ENCODE measurements at places on chromosomes 7 and 10.

DNA sequence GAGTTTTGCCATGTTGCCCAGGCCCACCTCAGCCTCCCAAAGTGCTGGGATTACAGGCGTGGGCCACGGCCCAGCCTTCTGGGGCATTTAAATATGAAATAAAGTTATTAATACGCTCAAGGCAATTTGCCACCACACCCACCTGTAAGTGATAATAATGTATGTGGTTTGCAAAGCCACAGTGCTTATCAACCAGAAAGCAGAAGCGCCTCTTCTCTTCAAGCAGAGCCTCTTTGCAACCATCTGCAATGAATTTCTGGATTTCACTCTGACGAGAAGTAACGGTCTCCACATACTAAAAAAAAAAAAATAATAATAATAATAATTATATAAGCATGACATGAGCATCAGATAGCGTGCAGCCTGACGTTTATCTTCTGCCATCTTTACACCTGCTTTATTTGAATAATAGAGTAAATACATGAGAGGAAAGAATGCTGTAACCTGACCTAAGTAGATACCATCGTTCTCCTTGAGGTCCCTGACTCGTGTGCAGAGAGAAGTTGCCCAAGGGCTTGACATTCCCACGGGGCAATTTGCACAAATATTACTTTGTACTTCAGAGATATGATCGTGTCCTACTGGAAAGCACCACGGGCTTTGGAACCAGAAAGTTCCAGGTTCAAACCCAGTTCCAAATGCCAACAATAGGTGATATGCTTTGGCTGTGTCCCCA lies 34.0 kb downstream of the BRI3 start:
- no peak for DNase-seq

DNA sequence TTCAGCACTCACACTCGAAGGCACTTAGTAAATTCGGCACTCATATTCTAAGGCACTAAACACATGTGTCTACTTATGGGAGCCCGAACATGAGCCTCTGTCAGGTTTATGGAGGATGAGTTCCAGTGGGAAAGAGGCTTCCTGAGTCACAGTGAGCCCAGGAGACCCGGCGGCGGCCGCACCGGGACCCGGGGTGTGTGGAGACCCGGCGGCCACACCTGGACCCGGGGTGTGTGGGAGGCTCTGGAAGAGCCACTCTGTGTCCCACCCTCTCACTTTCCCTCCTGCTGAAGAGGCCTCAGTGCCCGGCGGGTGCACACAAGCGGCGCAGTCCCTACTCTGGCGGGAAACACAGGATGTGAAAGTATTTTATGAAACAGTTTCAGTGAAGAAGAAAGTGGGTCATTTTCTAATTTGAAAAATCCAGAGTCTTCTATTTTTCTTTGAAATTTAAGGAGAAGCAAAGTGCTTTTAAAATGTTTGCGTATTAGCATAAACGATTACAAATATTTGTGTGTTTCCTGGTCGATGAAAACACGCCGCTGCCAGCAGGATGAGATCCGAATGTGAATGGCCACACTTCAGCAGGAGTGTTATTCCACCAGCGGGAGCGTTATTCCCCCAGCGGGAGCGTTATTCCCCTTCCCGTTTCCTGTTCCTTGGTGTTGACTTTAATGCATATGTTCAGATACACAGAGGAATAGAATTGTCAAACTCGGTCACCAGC lies 625.1 kb downstream of the DNAJB6 start:
- no peak for DNase-seq

DNA sequence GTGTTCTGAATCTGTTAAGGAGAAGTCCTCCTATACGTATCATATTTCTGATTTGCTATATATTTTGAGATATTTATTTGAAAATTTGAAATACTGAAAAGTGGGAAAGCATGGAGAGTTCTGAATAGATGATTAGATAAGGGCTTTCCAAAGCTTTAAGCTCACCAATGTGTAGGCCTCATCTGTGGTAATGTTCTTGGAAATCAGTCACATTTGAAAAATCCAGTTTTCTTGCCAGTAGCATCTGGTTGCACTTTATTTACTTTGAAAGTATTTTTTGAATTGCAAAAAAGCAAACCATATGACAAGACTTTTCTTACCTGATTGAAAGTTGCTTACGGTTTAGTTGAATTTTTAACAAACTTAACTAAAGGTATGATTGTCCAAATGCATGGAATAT lies 21.7 kb downstream of the ADD3 start:
- DNase-seq = no peak

DNA sequence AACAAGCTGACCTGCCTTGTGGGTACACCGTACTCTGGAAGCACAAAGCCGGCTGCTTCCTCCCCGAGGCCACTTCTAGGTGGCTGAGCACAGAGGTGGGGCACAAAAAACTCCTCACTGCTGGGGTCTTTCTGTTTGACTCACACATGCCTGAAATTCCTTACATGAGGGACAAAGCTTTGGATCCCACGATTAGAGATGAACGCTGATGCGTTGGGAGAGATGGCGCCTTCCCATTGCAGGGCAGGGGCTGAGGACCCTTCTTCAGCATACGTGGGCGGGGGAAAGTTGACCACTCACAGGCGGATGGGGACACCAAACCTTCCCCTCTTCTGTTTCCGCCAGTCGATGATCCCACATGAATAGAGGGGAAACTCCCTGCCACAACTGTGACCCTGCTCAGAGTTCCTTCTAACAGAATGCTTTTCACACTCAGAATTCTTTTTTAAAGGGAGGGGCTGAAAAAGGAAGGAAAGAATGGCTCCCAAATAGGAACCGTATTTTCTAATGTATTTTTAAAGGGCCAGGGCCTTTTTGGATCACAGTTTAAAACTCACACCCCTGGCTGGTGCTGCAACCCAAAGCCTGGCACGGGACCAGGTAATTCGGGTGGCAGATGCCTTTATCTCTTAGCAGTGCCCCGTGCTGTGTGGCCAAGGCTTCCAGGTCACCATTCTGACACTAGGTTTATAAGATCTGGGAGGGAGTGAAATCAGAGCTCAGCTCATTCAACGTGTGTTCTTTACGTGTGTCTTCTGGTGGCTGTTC lies 134.0 kb downstream of the PRKAG2 start:
- DNase-seq = no peak

DNA sequence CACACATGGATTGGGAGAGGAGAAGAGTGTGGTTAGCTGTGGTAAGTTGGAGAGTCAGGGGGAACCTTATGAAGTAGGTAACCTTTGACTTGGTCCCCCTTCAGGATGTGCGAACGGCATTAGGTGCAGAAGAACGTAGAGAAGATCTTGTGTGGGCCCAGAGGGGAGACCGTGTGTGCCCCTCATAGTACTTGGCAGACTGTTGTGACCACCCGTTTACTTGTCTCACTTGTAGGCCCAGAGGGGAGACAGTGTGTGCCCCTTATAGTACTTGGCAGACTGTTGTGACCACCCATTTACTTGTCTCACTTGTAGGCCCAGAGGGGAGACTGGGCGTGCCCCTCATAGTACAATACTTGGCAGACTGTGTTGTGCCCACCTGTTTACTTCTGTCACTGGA lies 2.6 kb downstream of the GTPBP4 start:
- DNase-seq = no peak

DNA sequence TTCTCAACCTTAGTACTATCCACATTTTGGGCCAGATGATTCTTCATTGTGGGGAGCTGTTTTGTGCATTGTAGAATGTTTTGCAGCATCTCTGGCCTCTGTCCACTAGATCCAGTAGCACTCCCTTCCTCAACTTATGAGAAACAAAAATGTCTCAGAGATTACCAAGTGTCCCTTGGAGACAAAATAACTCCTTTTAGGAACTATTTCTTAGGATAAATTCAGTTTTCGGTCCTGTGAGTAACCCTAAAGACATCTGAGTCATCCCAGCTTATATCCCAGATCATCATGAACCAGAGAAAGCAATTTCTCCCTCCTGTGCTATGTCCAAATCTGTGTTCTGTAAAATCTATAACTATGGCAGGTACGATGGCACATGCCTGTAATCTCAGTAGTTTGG lies 266.6 kb upstream of the PHYHIPL start:
- DNase-seq = no peak

GRCh38 chr10:75744261-75744660 lies 312.8 kb downstream of the LRMDA start:
- DNase-seq = no peak

DNA sequence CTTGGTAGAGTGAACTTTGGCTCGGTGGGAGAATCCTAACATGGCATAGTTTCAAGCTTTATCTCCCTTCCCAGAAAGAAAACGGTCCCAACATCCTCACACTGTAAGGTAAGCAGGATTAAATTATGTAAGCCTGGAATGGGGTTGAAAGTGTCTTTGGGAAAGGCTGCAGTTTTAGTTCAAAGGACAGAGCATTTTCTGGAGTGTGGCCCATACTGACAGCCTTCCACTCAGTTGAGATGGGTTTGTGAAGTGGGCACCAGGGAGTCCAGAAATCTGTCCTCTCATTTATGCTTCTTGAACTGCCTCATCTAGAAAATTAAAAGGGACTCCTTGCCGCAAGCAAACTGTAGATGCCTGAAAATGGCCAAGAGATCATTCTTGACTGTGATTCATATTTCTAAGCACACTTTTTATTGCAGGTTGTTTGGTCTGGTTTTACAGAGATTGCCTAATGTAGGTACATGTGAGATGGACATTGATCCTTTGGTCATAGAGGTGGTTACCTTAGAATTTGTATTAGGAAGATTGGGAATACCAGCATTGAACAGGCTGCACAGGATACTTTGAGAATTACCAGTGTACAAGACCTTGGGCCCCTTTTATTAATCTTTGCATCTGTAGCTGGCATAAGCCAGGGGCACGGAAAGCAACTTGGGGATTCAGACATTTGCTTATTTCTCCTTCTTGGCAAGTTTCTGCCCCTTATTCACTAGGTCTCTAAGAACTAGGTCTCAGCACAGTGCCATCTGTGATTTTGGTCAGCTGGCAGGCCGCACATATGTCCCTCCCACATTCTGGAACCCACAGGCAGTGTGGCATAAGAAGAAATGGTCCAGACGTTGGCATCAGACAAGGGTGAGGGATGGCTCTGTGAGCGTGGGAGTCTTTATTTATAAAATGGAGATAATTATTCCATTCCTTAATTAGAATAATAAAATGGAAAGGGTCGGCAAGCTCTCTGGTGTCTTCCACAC lies 125.9 kb downstream of the GLCCI1 start:
- DNase-seq = no peak

- DNase-seq = no peak
These were observed 101.6 kb downstream of the NKX6-2 start for GRCh38 chr10:132684164-132684891.

Measured in NCI-H1694 (cell line).